ENCODE measurements at places on chromosomes 4 and X.

- DNase-seq, result no peak
These were observed 67.3 kb upstream of the LHFPL1 start for GRCh38 chrX:112746812-112747595.

DNA sequence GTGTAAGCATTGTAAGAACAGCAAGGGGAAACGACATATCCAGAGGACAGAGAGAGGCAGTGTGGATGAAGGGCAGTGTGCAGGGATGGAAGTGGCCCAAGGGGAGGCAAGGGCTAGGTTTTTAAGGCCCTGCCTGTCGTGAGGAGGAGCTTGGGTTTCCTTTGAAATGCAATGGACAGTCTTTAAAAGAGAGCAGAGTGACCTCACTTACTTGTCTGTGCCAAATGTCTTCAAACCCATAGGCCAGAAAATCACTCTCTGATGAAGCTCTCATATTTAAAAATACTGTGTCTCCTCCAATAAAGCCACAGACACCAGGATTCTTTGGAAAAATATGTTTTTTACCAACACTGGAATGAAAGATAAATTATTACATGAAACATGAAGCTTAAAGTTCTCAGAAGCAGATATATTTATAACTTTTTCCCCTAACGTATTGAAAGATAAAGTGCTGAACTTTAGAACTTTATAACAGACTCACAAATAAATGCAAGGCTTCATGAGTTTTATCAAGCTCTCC lies 19.2 kb upstream of the ATXN3L start:
- no peak for DNase-seq

DNA sequence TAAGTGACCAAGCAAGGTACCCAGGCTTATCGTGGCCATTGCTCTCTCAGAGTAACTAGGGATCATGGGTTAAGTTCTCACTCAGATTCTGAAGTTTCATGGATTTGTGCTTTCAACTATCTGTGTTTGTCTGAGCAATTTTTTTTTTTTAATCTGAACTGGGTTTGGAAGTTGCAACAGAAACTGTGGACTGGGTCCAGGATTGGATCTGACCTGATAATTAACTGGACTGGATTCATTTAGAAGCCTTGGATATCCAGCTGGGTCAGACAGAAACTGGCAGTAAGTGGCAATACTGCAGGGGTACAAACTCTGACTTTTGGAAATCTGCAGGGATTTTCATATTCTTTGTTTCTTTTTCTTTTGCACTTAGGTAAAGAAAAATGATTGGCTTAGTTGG lies 38.7 kb upstream of the FGF2 start:
- no peak for DNase-seq

GRCh38 chr4:158856852-158857251 lies 88.0 kb downstream of the FNIP2 start:
- DNase-seq, result no peak

DNA sequence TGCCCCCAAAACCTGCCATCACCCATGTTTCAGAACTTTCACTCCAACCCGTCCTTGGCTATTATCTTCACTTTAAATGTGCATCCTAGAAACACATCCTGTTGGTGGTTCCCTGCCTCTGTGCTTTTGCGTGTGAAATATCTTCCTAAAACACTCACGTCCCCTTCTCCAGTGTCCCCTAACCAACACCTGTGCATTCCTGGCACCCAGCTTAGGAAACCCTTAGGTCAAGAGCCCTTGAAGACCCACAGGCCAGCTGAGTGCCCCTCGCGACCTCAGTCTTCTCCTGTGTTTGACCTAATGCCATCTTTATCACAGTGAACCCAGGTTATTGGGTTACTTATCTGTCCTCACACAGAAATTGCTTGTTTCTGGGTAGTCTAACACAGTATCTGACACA lies 117.6 kb downstream of the STK32B start:
- DNase-seq, result no peak
